ENCODE measurements at places on chromosomes 4 and X.

DNA sequence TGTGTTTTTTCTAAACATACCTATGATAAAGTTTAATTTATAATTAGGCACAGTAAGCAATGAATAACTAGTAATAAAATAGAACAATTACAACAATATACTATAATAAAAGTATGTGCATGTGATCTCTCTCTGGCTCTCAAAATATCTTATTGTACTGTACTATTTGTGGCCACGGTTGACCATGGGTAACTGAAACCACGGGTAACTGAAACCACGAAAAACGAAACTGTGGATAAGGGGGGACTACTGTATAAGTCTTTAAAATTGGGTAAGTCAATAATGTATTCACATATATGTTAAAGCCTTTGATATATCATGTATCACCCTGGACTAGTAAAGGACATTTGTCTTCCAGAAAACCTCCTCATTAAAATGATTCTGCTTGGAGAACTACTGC, 20.0 kb downstream of the TMEM154 start:
- DNase-seq = no peak

DNA sequence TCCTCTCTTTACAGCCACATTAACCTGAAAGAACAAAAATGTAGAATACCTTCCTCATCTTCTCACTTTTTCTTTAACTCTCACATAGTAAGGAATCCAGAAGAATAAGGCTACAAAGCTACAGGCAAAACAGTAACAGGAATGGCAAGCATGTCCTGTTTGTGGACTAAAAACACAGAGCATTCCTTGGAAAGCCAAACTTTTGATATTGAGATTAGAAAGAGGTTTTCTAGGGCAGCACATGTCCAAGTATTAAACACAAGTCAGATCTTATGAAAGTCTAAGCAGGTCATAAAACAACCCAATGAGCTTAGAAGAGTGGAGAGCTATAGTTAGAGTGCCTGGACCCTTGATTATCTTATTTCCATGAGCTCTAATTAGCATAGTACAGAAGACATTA, 58.2 kb upstream of the FAM9C start:
- no peak for DNase-seq

DNA sequence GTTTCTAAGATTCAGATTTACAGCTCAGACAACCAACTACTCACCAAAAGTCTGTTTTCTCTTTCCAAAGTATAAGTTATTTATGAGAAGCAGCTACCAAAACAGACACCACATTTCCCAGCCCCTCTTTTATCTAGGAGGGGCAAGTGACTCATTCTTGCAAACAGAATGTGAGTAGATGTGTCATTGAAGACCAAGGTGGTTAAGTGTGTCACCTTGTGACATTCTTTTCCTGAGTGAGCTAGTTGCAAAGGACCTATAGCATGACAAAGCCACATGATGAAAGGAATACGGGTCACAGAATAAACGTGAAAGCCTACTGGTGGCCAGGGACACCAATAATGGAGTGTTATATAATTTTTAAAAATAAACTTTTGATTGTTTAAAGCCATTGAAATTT, 50.0 kb downstream of the SLC7A11 start:
- DNase-seq = no peak

DNA sequence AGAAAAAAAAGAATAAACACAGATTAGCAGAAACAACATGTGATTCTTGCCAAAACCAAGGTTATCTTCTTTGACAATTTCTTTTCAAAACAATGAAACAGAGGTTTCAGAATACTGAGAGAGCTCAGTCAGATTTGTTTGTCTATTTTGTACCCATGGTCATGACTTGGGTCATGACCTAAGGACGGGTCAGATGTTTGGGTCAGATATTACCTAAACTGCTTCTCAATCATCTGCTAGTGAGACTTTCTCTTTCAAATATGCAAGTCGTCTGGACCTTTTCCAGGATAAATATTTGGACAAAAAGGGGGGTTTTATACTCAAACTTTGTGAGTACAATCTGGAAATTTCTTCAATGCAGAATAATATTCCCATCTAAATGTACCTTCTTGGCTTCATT, 148.3 kb upstream of the USP38 start:
- DNase-seq = no peak

DNA sequence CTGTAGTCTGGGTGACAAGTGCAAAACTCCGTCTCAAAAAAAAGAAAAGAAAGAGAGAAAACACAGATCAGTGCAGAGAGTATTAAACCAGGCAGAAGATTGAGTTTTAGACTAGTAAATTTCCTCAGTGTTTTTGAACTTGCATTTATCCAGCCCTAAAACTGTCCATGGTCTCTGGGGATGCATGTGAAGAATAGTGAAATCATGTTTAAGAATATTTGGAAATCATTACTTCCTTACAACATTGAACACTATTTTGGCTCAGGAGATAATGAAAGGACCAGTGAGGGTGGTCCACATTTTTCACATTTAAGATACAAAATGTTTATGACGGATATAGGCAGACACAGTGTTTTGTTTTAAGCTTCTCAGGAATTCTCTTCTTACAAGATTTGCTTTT, 195.8 kb upstream of the RASGEF1B start:
- DNase-seq = no peak

GRCh38 chr4:82744284-82744968, 54.2 kb downstream of the SCD5 start:
- DNase-seq = peak; percentile 56

DNA sequence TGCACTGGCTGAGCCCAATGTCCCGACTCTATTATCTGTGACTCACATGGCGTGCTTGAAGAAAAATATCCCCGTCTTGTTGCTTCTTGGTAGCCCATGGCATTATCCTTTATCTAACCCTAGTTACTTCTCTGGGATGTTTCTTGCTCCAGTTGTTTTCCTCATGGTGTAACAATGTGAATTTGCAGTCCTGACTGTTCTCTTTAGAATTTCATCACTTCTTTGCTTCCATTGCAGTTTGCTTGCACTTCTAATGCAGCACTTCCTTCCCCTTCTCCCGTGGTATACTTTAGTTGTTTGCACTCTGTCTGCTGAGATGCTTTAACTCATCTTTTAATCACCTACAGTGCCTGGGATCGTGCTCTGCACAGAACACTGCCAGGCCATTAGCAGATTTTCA, 126.9 kb downstream of the MAML3 start:
- DNase-seq = no peak

- DNase-seq = no peak
Measured at GRCh38 chr4:66091786-66092185, 421.5 kb upstream of the EPHA5 start.

DNA sequence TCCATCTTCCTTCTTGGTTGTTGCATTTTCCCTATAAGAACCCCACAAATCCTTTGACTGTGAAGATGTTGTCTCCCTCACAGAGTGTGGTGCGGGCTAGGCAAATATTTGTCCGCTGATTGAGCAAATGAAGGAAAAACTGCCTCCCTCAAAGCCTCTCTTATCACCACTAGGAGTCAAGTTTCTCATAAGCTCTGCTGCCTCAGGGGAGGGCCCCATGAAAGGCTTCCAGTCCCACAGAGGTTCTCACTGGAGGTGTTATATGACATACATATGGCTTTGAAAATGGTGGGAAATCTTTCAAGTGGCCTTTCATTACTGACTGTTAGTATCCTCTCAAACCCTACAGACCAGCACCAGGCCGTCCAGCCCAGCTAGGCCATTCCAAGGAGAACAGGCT, 9.3 kb downstream of the VGLL1 start:
- DNase-seq = no peak

DNA sequence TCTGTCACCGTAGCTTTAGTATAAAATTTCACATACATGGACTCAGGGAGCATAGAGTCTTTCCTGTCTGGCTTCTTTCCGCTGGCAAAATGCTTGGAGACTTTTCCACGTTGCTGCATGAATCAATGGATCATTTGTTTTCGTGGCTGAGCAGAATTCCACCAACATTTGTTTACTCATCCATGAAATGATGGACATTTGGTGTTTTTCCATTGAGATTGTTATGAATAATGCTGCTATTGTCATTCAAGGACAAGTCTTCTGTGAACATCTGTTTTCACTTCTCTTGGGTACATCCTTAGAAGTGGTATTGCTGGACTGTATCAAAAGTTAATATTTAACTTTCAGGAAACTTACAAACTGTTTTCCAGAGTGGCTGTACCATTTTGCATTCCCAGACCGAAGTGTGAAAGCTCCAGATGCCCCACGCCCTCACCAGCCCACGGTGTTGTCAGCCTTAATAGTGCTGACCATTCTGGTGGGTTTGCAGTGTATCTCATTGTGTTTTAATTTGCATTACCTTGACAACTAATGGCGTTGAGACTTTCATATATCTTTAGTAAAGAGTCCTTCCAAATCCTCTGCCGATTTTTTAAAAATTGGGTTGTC, 5.8 kb upstream of the TMEM271 start:
- DNase-seq = no peak

GRCh38 chr4:31917334-31917733, 1197.2 kb downstream of the PCDH7 start:
- DNase-seq = no peak

DNA sequence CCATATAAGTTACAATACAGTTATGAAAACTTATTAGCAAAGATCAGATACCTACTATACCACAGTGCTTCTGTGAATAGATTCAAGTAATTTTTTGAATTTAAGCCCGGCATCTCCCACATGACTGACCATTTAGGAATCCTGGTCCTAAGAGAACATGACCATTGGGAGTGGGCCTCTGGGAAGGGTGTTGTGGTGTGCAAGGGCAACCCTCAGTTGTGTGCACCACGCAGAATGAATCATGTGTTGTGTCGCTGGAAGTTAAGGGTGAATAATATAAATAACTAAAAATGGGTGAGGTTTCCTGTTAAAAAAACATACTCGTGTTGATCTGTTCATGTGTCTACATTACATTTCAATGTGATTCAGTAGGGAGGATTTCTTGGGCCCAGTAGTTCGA, 15.5 kb downstream of the CPE start:
- DNase-seq = no peak

GRCh38 chr4:38030023-38030422, 69.8 kb downstream of the PTTG2 start:
- DNase-seq = no peak

All from lower lobe of right lung (tissue), 2 donors.